Adrenal gland (tissue), 19 donors: ENCODE measurements at places on chromosomes 1 and 21. TPM values are rescaled to one million over a fixed set of nuclear protein-coding genes. Genes with fewer than 3 reads are reported as not detected.

The AHDC1 gene
- total RNA-seq, result 72.5 TPM

The KCNN3 gene
- total RNA-seq, result 0.17 TPM

The LCE2A gene
- not detected for total RNA-seq

The PDC gene
- not detected for total RNA-seq

The SIK1 gene
- 0.55 TPM for total RNA-seq

The MYOM3 gene
- 0.51 TPM for total RNA-seq

The TDRD10 gene
- 0.87 TPM for total RNA-seq

The PALMD gene
- 65.0 TPM for total RNA-seq

The KRTAP21-2 gene
- total RNA-seq, result not detected

The S100A9 gene
- total RNA-seq, result 220 TPM

GRCh38 chr1:113242481-113242880 lies 147.8 kb upstream of the MAGI3 start:
- H3K36me3 ChIP-seq, result no peaks in the 10 kb centered on the region
- DNase-seq, result no peak
- H3K4me3 ChIP-seq, result no peak overlapping the region
- H3K27me3 ChIP-seq, result no peaks in the 10 kb centered on the region
- H3K27ac ChIP-seq, result no peak overlapping the region
- H3K4me1 ChIP-seq, result no peaks in the 10 kb centered on the region

- H3K27me3 ChIP-seq, result no peaks in the 10 kb centered on the region
- H3K4me3 ChIP-seq, result no peak overlapping the region
- H3K36me3 ChIP-seq, result no peaks in the 10 kb centered on the region
- no peak for DNase-seq
These were observed 16.7 kb upstream of the DISP1 start for GRCh38 chr1:222798116-222798515.

GRCh38 chr1:243910607-243911006 lies 60.6 kb upstream of the AKT3 start:
- no peak overlapping the region for H3K4me3 ChIP-seq
- no peak for DNase-seq
- no peaks in the 10 kb centered on the region for H3K4me1 ChIP-seq
- peaks cover 5% of the 10 kb centered on the region for H3K27me3 ChIP-seq
- no peaks in the 10 kb centered on the region for H3K36me3 ChIP-seq
- H3K27ac ChIP-seq, result no peak overlapping the region

DNA sequence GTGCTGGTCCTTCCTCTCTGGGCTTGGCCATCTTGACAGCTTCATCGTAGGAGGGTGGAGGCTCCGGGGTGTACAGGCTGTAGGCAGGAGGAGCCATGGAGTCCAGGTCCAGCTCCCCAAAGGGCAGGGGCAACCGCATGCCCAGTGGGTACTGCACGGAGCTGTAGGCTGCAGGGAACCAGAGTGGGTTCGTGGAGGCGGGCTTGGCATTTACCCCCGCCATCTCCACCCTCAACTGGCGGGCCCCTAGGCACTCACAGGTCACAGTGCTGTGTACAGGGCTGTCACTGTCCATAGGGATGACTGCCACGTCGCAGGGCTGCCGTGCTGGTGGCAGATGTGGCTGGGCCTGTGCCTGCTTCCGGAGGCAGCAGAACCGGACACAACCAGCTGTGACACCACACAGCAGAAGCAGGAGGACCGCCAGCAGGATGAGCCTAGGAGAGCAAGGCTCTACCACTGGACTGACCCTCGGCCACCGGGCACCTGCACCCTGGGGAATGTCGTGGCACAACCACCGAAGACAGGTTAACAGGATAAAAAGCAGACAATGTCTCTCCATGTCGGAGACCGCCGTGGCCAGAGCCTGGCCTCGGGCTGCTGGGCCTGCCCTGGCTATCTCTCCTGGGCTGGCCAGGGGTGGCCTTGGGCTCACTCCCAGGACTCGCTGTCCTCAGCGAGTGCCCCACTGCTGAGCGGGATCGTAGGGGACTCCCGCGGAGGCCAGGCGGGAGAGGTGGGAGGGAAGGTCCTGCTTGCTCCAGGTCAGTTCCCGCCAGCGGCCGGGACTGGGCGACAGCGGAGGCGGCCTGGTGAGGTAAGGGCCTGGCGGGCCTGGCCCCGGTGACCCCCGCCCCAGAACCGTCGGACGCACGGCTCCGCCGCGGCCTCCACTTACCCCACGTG lies 831 bp downstream of the TMEM52 start:
- H3K36me3 ChIP-seq, result no peaks in the 10 kb centered on the region
- H3K4me1 ChIP-seq, result peaks cover 13% of the 10 kb centered on the region
- DNase-seq, result peak; percentile 83
- H3K27ac ChIP-seq, result peak overlapping the region; percentile 78
- H3K27me3 ChIP-seq, result no peaks in the 10 kb centered on the region
- no peak overlapping the region for H3K4me3 ChIP-seq

GRCh38 chr1:55055084-55055882 lies 15.9 kb downstream of the PCSK9 start:
- DNase-seq, result no peak
- H3K36me3 ChIP-seq, result no peaks in the 10 kb centered on the region
- H3K27ac ChIP-seq, result no peak overlapping the region
- no peak overlapping the region for H3K4me3 ChIP-seq

- H3K36me3 ChIP-seq, result no peaks in the 10 kb centered on the region
- H3K27me3 ChIP-seq, result no peaks in the 10 kb centered on the region
- DNase-seq, result no peak
- H3K4me1 ChIP-seq, result no peaks in the 10 kb centered on the region
- H3K27ac ChIP-seq, result no peak overlapping the region
These were observed 142.7 kb downstream of the PLPPR4 start for GRCh38 chr1:99407018-99407417.

- H3K27me3 ChIP-seq, result no peaks in the 10 kb centered on the region
- peak overlapping the region; percentile 72 for H3K27ac ChIP-seq
- no peaks in the 10 kb centered on the region for H3K36me3 ChIP-seq
- DNase-seq, result no peak
- H3K4me3 ChIP-seq, result no peak overlapping the region
- peaks cover 32% of the 10 kb centered on the region for H3K4me1 ChIP-seq
These were observed 166.2 kb downstream of the TOMM20 start for GRCh38 chr1:234962340-234962989.

DNA sequence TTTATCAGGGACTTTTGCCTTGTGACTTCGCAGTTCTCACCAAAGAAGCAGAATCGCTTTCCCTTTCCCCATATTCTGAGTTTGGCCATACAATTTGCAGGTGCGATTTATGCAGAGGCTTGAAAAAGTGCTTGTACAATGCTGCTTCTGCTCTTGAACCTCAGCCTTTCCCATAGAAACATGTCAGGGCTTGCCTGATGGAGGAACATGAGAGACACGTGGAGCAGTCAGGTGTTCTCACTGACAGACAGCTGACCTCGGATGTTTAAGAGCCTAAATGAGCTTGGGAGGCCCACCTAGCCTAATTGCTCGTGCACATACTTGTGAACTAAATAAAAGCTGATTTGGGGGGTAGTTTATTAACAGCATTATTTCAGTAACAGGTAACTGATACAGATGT lies 290.0 kb downstream of the S1PR1 start:
- H3K4me1 ChIP-seq, result no peaks in the 10 kb centered on the region
- no peak for DNase-seq
- H3K36me3 ChIP-seq, result no peaks in the 10 kb centered on the region

DNA sequence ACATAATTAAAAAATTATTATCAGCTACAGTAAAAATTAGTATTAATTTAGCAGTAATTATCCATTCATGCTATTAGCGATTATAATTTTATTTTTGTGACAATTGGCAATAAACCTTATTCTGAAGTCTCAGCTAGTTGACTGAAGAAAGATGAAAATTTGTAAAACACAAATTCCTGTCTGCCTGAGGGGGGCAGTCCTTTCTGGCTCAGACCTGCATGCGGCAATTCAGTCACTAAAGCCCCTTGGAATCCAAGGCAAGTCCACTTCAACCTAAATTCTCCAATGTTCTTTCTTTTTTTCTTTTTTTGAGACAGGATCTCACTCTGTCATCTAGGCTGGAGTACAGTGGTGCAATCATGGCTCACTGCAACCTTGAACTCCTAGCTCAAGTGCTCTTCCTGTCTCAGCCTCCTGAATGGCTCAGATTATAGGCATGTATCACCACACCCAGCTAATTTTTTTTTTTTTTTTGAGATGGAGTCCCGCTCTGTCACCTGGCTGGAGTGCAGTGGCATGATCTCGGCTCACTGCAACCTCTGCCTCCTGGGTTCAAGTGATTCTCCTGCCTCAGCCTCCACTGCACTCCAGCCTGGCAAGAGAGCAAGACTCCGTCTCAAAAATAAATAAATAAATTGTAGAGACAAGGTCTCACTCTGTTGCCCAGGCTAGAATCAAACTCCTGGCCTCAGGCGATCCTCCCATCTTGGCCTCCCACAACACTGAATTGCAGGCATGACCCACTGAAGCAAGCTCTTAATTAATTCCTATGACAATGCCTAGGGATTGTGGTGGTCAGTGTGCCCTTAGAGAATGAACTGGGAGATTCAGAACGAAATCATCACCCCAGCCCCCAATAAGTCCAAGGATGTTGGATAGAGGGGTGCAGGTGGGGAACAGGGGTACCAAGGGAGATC lies 24.2 kb upstream of the ITPKB start:
- peaks cover 9% of the 10 kb centered on the region for H3K27me3 ChIP-seq
- H3K27ac ChIP-seq, result no peak overlapping the region
- no peak overlapping the region for H3K4me3 ChIP-seq
- no peak for DNase-seq

DNA sequence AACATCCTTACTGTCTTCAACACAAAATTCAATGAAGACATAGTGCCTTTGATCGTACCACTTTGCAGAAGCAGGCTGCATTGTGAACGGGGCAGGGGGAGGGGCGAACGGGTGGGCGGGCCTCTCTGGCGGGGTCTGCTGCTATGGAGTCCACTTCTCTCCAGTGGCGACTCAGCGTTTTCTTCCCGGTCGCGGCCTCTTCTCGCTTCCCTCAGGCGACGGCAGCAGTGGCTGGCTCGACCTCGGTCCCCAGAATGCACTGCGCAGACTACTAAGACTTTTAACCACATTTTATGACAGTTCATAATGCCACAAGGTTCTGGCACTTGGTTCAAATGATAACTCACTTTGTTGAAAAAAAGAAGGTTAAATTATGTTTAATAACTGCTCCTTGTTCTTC lies 21.2 kb downstream of the GBP2 start:
- no peaks in the 10 kb centered on the region for H3K4me1 ChIP-seq
- H3K27me3 ChIP-seq, result no peaks in the 10 kb centered on the region
- H3K27ac ChIP-seq, result no peak overlapping the region
- no peaks in the 10 kb centered on the region for H3K36me3 ChIP-seq
- no peak overlapping the region for H3K4me3 ChIP-seq

DNA sequence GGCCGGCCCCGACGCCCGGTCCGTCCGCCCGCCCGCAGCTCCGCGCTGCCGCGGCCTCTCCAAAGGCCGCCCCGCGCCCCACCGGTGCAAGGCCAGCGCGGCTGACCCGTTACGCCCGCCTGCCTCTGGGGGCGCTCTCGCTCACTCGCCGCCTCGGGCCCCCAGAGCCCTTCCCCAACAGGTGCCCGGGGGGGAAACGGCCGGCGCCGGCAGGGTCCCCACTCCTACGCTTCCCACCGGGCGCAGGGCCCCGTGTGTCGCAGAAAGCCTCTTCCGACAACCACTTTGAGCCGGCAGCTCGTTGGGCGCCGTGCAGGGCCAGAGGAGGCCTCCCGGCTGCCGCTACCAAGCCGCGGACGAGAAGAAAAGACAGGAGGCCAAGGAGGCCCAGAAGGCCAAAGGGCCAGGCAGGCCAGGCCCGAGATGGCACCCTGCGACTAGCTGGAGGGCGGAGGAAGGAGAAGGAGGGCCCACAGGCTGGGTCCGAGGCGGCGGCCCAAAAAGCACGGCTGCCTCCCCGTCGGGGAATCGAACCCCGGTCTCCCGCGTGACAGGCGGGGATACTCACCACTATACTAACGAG lies 64.9 kb upstream of the FCGR2A start:
- no peak overlapping the region for H3K27ac ChIP-seq
- peaks cover 31% of the 10 kb centered on the region for H3K27me3 ChIP-seq
- no peaks in the 10 kb centered on the region for H3K4me1 ChIP-seq
- no peaks in the 10 kb centered on the region for H3K36me3 ChIP-seq
- DNase-seq, result peak; percentile 34
- no peak overlapping the region for H3K4me3 ChIP-seq
